ENCODE measurements at places on chromosomes 16 and 17. TPM values are rescaled to one million over a fixed set of nuclear protein-coding genes. Genes with fewer than 3 reads are reported as not detected.

USP6 gene
- polyA plus RNA-seq, result 0.06 TPM

ENKD1 gene
- polyA plus RNA-seq, result 2.6 TPM

RRAD gene
- not detected for polyA plus RNA-seq

LRRC37A gene
- polyA plus RNA-seq, result 1.0 TPM

GRCh38 chr16:87371261-87371866 is 12.2 kb downstream of the FBXO31 start:
- H3K27ac ChIP-seq, result no peak overlapping the region
- DNase-seq, result no peak
- H3K4me1 ChIP-seq, result peaks cover 32% of the 10 kb centered on the region
- no peak overlapping the region for H3K4me3 ChIP-seq

DNA sequence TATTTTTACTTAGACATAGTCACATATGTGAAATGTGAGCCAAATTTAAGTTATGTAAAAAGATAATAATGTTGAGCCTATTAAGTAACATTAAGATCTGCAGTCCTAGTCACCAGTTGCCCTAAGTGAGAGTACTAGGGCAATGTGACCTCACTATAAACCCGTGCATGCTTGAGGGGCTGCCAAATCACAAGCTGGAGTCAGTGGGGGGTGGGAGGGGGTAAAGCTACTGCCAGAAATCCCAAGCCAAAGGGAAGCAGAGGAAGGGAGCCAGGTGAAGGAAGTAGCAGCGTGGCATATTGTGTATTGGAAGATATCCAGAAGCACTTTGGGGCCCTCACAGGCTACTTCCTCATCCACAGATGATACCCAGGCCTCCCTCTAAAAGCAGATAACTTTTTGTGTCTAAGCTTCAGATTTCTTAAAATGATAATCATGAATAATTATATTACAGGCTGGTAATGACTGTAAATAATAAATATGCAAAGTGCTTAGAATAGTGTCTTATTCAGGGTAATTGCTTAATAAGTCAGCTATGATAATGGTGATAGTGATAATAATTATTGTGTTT is 134.1 kb downstream of the CA10 start:
- H3K27me3 ChIP-seq, result no peaks in the 10 kb centered on the region
- no peak overlapping the region for H3K27ac ChIP-seq
- H3K4me3 ChIP-seq, result no peak overlapping the region
- H3K4me1 ChIP-seq, result no peaks in the 10 kb centered on the region

DNA sequence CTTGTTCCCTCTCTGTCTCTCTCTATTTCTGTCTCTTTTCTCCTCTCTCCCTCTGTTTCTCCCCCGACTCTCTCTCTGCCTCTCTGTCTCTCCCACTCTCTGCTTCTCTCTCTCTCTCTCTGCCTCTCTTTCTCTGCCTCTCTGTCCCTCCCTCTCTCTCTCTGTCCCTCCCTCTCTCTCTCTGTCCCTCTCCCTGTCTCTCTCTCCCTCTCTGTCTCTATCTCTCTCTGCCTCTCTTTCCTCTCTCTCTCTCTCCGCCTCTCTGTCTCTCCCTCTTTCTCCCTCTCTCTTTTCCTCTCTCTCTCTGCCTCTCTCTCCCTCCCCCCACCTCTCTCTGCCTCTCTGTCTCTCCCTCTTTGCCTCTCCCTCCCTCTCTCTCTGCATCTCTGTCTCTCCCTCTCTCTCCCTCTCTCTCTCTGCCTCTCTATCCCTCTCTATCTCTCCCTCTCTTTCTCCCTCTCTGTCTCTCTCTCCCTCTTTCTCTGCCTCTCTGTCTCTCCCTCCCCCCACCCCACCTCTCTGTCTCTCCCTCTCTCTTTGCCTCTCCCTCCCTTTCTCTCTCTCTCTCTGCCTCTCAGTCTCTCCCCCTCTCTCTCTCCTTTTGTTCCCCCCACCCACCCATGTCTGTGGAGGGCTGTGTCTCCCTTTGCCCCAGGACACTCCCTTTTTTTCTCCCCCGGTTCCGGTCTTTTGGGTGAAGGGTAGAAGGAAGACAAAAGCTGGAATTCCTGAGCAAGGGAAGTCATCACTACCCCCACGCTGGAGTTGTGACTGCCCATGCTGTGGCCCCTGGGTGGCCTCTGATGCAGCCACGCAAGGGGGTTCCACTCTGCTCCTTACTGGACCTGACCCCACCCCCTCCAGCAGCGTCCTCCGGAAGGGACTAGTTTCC is 27.1 kb upstream of the MGAT5B start:
- no peak overlapping the region for H3K27ac ChIP-seq
- no peak overlapping the region for H3K4me3 ChIP-seq
- no peaks in the 10 kb centered on the region for H3K36me3 ChIP-seq
- peaks cover 37% of the 10 kb centered on the region for H3K27me3 ChIP-seq
- DNase-seq, result no peak

- peaks cover 15% of the 10 kb centered on the region for H3K36me3 ChIP-seq
- no peak for DNase-seq
- peaks cover 10% of the 10 kb centered on the region for H3K4me1 ChIP-seq
- H3K27me3 ChIP-seq, result no peaks in the 10 kb centered on the region
Observed at GRCh38 chr16:78984887-78985464, 615.6 kb downstream of the MAF start.

GRCh38 chr16:68297908-68298307 is 12.8 kb downstream of the SLC7A6OS start:
- H3K4me1 ChIP-seq, result peaks cover 5% of the 10 kb centered on the region
- H3K27me3 ChIP-seq, result no peaks in the 10 kb centered on the region
- H3K4me3 ChIP-seq, result no peak overlapping the region
- DNase-seq, result no peak
- peaks cover 25% of the 10 kb centered on the region for H3K36me3 ChIP-seq
- H3K27ac ChIP-seq, result peak overlapping the region; percentile 69

GRCh38 chr16:68981971-68982370 is 123.5 kb upstream of the HAS3 start:
- H3K36me3 ChIP-seq, result no peaks in the 10 kb centered on the region
- no peaks in the 10 kb centered on the region for H3K4me1 ChIP-seq
- H3K4me3 ChIP-seq, result no peak overlapping the region
- no peak overlapping the region for H3K27ac ChIP-seq

DNA sequence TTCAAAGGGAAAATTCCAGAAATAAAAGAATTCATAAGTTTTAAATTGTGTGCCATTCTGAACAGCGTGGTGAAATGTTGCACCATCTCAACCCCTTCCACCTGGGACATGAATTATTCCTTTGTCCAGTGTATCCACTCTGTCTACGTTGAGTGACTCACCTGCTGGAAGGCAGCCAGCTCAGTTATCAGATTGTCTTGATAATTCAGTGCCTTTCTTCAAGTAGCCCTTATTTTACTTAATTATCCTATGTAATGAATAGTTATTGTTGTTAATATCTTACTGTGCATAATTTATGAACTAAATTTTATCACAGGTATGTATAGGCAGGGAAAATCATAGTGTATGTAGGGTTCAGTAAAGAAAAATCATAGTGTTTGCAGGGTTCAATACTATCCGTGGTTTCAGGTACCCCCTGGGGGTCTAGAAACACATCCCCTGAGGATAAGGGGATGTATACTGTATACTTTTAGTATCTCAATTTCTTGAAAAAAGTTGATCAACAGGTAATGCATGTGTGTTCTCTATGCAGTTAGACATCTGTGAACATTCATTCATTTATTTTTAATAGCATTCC is 7.7 kb upstream of the PCTP start:
- H3K4me1 ChIP-seq, result peaks cover 8% of the 10 kb centered on the region
- H3K4me3 ChIP-seq, result no peak overlapping the region
- no peak overlapping the region for H3K27ac ChIP-seq
- H3K27me3 ChIP-seq, result peaks cover 3% of the 10 kb centered on the region
- DNase-seq, result no peak

DNA sequence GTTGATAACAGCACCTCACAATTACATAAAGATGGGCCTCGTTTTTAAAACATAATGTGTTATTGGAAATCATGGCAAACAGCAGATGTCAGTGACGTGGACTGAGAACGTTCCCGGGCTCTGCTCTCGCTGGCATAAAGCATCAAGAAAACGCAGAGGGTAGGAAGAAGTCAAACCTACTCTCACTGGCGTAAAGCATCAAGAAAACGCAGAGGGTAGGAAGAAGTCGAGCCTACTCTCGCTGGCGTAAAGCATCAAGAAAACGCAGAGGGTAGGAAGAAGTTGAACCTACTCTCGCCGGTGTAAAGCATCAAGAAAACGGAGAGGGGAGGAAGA is 110.6 kb downstream of the VPS53 start:
- no peak overlapping the region for H3K27ac ChIP-seq
- H3K4me1 ChIP-seq, result no peaks in the 10 kb centered on the region
- no peak for DNase-seq
- H3K27me3 ChIP-seq, result no peaks in the 10 kb centered on the region

DNA sequence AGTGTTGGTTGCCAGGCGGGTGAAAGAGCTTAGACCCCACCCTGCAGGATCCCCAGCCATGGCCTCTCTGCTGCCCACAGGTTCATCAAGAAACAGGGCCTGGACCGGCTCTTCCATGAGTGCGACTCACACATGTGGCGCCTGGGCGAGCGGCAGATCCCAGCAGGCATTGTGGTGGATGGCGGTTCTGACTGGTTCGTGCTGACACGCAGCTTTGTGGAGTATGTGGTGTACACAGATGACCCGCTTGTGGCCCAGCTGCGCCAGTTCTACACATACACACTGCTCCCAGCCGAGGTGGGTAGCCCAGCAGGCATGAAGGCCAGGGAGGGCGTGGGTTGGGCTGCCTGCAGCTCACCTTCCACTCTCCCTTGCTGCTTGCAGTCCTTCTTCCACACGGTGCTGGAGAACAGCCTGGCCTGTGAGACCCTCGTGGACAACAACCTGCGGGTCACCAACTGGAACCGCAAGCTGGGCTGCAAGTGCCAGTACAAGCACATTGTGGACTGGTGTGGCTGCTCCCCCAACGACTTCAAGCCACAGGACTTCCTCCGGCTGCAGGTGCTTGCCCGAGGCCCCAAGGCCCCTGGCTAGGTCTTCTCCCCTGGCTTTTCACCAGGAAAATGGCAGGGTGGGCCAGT is 9.9 kb downstream of the XYLT2 start:
- DNase-seq, result no peak
- no peaks in the 10 kb centered on the region for H3K36me3 ChIP-seq
- H3K27me3 ChIP-seq, result no peaks in the 10 kb centered on the region
- peaks cover 18% of the 10 kb centered on the region for H3K4me1 ChIP-seq
